ENCODE measurements at places on chromosomes 4 and X. TPM values are rescaled to one million over a fixed set of nuclear protein-coding genes. Genes with fewer than 3 reads are reported as not detected.

The GPC3 gene
- total RNA-seq = 64.9 TPM

The FAT4 gene
- total RNA-seq = 96.9 TPM

The SYP gene
- 152 TPM for total RNA-seq

The OSTC gene
- total RNA-seq = 91.8 TPM

The MAGEA8 gene
- total RNA-seq = not detected

The RHOXF2B gene
- not detected for total RNA-seq

The GCNA gene
- total RNA-seq = 5.6 TPM

The PUDP gene
- total RNA-seq = 13.8 TPM

The IL2RG gene
- 1.3 TPM for total RNA-seq

The AADAT gene
- 14.8 TPM for total RNA-seq

The MAML3 gene
- total RNA-seq = 17.6 TPM

The LRAT gene
- total RNA-seq = 7.0 TPM

The ESX1 gene
- total RNA-seq = not detected

The SYTL5 gene
- 4.1 TPM for total RNA-seq

The SMIM31 gene
- 0.11 TPM for total RNA-seq

The PFKFB1 gene
- total RNA-seq = not detected

Measured in camera-type eye (tissue), 1 donor.